ENCODE measurements at places on chromosomes 5 and 9.

DNA sequence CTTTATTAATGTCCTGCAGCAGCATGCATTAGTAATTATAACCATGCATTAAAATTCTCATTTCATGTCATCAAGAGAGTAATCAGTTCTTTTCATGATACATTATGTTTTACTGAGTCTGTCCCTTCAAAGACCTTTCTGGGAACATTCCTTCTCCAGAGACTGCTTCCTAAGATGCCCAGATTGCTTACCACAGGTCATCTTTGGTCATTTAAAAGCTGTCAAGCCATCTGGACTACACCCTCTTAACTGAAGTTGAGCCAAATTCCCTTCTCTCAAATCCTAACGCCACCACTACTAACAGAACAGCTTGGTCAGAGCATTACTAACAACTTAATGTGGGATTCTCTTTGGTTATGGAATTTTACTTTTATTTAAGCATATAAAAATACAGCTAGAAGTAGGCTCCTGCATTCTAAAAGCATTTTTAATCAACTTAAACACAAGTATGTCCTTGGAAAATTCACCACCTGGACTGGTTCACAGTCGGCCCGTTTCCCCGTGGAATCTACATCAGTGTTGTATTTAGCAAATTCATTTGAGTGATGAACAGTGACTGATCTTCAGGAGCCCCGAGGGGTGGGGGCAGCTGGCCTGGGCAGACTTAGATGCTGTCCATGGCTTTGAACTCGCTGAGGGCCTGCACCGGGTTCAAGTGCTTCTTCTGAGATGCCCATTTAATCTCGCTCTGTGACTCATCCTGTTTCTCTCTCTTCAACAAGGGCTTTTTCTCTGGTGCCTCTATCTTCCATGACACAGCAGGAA lies 92.8 kb upstream of the CCDC112 start:
- DNase-seq: no peak

- DNase-seq: no peak
These were observed 7.6 kb downstream of the TSPAN17 start for GRCh38 chr5:176654856-176655255.

DNA sequence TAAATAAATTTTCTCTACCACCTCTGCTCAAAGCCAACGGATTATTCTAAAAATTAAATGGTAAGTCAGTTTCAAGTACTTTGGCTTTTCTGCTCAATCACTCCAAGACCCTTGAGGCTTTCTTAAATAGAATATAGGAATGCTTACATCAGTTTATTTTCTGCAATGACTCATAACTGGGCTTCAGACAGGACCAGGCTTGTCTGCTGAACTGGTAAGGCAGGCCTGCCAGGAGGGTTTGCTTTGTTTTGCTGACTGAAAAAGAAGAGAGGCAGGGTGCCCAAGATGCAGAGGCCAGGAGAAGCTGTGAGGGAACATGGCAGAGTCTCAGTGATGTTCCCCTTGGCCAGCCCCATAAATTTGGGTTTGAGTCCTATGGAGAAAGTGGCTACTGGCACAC lies 60.3 kb upstream of the EPB41L4A start:
- DNase-seq: peak; percentile 67

- no peak for DNase-seq
These were observed 471.3 kb downstream of the MTRR start for GRCh38 chr5:8340261-8340660.

DNA sequence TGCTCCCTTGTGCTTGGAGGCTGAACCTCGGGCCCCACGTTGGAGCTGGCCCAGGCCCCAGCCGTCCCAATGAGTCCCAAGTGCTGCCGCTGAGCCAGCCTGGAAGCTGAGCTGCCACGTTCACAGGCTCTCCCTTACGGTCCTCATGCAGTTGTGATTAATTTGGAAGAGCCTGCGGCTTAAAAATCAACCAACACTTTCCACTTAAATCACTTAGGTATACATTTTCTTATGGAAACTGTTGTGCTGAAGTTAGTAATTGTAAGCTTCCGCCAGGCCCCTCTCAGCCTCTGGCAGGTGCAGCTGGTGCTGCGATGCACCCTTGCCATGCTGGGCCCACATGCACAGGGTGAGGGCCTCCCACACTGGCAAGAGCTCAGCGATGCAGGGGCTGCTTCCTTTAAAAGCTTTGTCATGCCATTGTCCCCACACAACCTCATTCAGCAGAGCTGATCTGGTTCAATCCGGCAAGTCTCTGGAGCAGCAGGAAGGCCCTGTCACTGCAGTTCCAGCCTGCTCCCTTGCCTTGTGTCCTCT lies 61.0 kb downstream of the IPPK start:
- DNase-seq: no peak

DNA sequence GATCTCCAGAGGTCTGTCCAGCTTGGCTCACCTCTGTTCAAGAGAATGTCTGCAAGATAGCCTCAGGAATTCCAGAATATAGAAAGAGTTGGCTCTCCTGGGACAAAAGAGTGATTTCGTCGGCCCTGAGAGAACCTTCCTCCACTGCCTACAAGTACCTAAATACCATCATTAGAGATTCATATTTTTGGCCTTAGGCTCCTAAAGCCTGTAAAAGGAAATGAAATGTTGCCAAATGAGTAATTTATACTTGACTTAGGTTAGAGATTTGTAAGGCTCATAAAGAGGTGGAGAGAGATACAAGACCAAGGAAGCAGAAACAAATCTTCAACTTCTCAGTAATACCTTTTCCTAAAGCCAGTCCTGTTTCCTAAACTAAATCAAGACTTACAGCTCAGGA lies 146.2 kb downstream of the CCDC192 start:
- DNase-seq: no peak

DNA sequence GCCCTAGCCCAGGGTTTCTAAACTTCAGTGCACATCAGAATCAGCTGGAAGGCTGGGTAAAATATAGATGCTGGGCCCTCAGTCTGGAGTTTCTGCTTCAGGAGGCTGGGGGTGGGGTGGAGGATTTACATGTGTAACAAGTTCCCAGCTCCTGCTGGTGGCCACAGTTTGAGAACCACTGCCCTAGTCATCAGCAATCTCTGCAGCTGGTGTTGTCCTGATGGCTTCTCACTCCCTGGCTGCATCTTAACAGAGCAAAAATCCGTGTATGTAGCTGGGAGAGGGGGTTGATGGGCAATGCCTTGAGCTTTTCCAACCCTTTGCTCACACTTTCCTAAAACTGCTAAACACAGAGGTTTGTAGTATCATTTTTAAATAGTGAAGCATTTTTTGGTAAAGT lies 186.0 kb upstream of the KLF9 start:
- DNase-seq: no peak

DNA sequence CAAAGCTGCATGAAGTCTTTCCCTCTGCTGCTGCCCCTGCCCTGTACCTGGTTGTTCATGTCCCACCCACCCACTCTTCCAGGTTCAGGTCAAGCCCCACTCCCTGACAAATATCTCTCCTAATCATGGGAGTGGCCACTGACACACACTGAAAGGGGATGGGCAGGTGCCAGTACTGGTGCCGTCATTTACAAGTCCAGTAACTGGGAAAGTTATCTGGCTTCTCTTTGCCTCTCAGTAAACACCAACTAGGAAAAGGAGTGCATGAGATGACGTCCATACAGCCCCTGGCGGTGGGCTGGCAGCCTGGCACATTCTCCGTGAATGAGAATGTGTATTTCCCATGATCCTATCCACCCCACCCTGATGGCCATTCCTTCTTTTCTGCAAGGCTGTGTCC lies 225.2 kb downstream of the FSTL4 start:
- no peak for DNase-seq

DNA sequence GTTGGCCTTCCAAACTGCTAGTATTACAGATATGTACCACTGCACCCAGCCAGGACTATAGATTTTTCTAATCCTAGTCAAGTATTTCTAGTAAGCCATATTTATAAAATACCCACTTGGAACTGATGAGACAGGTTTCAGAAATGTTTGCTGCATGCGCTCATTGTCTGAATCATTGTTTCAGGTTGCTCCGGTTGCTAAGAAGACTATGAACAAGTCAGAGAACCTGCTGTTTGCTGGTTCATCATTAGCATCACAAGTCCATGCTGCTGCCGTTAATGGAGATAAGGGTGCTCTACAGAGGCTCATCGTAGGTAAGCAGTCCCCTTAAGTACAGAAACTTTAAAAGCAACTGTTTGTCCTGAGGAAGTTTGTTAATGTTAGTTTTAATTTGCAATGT lies 5.3 kb downstream of the INVS start:
- no peak for DNase-seq

DNA sequence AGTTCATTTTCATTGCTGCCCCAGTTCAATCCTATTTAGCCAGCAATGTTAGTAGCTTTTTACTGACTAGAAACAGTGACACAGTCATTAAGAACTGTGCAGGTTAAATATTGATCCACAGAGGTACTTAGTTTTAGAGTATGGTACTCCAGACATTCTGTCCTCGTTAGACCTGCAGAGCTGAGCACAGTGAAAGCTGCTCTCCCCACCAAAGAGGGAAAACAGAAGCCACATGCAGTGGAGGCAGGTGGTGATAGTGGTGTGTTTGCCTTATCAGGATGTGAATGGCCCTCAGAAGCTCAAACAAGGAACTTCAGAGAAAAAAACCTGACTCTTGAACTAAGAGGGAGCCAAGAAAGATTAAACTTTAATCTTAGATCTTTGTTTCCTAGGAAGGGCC lies 75.5 kb downstream of the UNC13B start:
- DNase-seq: no peak

DNA sequence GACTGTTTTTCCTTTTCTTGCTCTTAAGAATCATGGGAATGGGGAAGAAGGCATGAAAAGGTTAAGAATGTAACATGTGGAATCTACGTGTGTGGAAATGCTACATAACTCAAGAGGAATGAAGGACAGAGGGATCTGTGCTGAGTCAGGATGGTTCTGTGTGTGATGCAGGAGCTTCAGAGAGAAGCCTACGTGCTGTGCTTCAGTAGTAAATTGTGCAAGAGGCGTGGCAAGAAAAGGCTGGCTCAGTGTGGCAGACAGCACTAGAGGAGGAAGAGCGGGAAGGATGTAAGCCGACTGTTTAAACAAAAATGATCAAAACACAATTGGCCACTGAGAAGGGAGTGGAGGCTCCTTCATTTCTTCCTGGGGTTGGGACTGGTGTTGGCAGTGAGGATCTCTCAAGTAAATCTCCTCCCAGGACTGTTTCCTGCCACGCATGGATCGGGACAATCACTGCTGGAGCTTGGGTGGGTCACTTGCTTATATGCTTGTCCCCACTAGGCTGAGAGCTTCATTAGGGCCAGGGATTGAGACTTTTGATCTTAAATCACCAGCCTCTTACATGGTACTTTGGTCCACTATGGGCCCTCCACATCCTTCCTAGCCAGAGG lies 59.4 kb upstream of the BASP1 start:
- DNase-seq: peak; percentile 45

- no peak for DNase-seq
These were observed 75.0 kb downstream of the TNC start for GRCh38 chr9:115042781-115043509.

GRCh38 chr9:135670721-135671590 lies 7.8 kb downstream of the LCN9 start:
- DNase-seq: no peak

- peak; percentile 39 for DNase-seq
These were observed 696.9 kb upstream of the C9orf72 start for GRCh38 chr9:28270156-28270555.

DNA sequence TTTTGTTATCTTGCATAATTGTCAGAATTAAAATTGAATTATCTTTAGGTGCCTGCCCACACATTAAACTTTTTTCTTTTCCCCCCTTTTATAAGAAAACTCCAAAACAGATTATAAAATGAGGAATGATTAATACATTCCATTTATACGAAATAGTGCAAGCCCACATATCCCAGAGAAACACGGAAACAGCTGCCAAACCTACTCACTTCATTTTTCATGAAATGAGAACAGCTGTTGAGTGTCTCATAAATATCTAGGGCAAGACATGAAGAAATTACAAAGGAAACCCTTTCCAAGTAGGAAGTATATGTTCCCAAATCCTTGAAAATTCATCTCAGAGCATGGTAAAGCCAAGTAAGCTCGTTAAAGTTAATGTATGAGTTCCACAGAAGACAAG lies 459.4 kb upstream of the NMUR2 start:
- no peak for DNase-seq

GRCh38 chr9:14031060-14031414 lies 282.9 kb downstream of the NFIB start:
- DNase-seq: no peak

GRCh38 chr5:174384509-174384947 lies 339.0 kb downstream of the NSG2 start:
- DNase-seq: no peak

DNA sequence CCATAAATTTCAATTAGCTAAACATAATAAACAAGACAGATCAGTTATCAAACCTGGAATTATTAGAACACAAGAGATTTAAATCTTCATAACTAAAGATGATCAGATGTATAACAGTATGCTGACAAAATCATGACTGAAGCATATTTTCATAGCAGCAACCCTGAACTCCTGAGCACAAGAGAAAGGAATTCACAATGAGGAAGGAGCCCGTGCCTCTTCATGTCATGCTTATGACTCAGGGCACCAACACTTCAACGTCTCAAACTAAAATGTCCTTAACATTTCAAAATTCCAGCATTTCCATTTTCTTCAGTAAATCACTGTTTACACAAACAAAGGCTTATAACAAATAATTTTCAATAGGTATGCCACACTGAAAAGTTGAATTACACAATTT lies 6.7 kb downstream of the AP3B1 start:
- DNase-seq: peak; percentile 33

- no peak for DNase-seq
These were observed 747.3 kb upstream of the C9orf72 start for GRCh38 chr9:28320616-28321015.

DNA sequence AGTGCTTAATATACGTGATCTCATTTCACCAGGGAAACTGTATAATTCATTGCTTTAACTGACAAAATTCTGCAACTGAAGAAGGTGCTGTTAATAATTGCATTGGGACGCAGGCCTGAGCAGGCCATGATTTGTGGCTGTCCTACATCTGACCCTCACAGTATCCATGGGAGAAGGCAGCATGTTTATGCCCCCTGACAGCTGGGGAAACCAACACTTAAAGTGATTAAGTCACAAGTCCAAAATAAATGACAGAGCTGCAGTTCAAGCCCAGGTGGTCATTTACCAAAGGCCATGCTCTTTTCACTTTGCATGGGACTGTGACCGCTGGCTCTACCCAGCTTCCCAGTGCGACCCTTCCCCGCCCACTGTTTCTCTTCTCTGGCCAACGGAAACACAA lies 30.5 kb upstream of the KCNMB1 start:
- DNase-seq: no peak

DNA sequence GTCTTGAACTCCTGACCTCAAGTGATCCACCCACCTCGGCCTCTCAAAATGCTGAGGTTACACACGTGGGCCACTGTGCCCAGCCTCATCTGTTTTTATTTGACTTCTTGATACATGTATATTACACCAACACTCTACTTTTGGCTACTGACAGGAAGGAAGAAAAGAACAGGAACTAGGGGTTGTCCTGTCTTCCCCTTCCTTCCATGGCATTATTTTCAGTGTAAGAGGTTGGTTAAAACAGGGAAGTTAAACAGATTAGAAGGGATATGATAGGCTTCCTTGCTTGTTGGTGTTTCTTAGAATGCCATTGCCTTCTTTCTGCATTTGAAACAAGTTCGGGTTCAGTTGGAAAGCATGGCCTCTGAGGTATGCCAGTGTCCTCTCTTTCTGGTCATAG lies 312.8 kb downstream of the NDUFS4 start:
- no peak for DNase-seq

GRCh38 chr5:154466671-154467070 lies 11.4 kb downstream of the HAND1 start:
- no peak for DNase-seq

GRCh38 chr5:179120421-179120861 lies 60.3 kb downstream of the ZNF354C start:
- DNase-seq: no peak
